ENCODE measurements at places on chromosomes 1 and 21.

DNA sequence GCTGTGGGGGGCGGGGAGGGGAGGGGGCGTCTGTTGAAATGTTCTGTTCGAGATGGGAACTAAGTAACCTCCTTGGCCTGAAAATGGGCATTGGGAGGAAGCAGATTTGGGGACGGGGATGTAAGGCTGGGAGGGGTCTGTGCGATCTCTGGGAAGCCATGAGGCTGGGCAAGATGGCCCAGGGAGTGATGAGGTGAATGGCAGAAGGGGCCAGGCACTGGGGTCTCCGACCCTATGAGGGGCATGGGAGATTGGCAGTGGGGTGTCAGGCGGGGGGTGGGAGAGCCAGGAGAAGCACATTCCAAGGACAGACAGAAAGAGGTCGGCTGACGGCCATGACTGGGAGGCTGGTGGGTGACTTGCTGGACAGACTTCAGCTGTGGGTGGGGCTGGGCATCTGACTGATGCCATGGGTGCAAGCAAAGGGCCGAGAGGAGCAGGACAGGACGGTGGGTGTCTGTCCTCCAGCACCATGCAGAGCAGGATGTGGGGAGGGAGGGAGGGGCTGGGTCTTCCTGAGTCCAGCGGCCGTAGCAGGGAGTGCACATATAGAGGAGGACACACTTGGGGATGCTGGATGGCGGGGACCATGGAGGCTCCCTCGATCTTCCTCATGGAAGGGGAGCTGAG lies 30.0 kb upstream of the COL18A1 start:
- DNase-seq = no peak

DNA sequence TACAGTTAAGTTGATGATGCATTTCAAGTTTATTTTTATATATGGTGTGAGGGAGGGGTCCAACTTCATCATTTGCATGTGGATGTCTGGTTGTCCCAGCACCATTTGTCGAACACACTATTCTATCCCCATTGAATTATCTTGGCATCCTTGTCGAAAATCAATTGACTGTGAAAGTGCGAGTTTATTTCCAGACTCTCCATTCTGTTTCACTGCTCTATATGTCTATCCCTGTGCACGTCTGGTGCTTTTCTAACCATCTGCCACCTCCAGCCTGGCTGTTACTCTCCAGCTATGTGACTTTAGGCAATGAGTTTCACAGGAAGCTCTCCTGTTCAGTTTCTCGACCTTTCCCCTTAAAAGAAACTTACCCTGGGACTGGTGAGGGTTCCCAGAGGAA lies 137.1 kb upstream of the KLHDC7A start:
- no peak for DNase-seq

- no peak for DNase-seq
Observed at GRCh38 chr1:207282058-207282457, 39.4 kb upstream of the CD55 start.

- DNase-seq = no peak
Observed at GRCh38 chr1:156709757-156710489, 4.5 kb upstream of the CRABP2 start.

DNA sequence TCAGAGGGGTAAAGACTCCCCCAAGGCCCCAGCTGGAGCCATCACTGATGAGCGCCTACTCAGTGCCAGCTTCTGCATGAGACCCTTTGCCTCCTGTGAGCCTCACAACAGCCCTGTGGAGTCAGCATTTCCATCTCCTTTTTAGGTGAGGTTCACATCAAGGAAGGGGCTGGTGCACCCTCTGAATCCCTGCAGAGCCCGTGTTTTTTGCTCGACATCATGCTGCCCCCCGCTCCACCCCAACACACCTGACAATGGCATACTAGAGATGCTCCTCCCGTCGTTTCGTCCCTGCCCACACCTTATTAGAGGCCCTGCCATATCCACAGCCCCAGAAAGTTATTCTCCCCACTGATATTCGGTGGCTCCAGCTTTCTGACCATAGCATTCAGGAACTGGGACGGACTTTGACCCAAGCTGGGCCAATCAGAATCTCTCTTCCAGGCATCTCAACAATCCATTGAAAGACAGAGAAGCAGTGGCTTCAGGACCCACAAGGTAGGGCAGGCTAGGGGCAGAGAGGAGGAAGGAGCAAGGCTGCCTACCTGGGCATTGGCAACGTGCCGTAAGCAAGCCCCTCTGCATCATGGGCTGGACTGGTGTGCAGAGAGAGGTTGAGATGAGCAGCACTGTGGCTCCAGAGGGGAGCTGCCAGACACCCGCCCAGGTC lies 32.7 kb downstream of the EPHA10 start:
- DNase-seq = no peak

- peak; percentile 74 for DNase-seq
Observed at GRCh38 chr1:88061492-88062177, 622.4 kb upstream of the PKN2 start.

DNA sequence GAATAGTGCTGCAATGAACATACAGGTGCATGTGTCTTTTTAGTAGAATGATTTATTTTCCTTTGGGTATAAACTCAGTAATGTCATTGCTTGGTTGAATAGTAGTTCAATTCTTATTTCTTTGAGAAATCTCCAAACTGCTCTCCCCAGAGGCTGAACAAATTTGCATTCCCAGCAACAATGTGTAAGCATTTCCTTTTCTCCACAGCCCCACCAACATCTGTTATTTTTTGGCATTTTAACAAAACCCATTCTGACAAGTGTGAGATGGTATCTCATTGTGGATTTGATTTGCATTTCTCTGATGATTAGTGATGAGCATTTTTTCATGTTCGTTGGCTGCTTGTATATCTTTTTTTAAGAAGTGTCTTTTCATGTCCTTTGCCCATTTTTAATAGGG lies 21.9 kb upstream of the EEIG2 start:
- DNase-seq = no peak

- DNase-seq = no peak
Observed at GRCh38 chr1:243287123-243287460, 31.3 kb downstream of the SDCCAG8 start.

DNA sequence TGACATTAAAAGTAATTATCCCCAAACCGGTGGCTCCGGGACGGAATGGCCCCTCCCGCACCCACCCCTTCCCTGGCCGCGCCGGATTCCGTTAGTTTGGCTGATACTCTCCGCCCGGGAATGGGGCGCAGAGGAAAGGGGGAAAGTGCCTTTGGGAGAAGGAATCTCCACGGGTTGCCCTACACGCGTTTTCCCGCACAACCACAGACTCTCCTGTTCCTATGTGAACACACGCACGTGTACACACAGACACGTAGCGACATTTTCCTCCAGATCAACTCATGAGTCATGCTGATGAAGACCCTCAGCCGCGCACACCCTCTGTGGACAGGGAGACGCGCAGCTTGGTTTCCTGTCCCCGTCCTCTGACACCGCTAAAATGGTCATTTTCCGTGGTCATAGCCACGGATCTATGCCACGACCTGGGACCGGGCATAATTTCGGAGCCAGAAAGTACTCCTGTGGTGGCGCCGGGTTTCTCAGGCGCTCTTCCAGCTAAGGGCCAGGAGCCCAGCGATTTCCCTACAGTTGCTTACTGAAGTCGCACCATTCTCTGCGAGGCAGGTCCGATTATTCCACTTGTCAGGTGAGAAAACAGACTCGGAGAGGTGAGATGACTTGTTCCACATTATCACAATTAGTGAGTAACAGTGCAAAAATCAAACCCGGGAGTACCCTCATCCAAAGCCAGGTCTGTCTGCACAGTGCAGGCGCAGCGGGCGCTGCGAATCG lies 4.0 kb upstream of the DMRTA2 start:
- DNase-seq = no peak

- no peak for DNase-seq
Observed at GRCh38 chr1:223211323-223211985, 68.4 kb upstream of the TLR5 start.

- peak; percentile 36 for DNase-seq
Observed at GRCh38 chr21:44875316-44875700, 1.8 kb upstream of the PTTG1IP start.

GRCh38 chr1:232306269-232306961 lies 323.5 kb downstream of the SIPA1L2 start:
- DNase-seq = no peak

DNA sequence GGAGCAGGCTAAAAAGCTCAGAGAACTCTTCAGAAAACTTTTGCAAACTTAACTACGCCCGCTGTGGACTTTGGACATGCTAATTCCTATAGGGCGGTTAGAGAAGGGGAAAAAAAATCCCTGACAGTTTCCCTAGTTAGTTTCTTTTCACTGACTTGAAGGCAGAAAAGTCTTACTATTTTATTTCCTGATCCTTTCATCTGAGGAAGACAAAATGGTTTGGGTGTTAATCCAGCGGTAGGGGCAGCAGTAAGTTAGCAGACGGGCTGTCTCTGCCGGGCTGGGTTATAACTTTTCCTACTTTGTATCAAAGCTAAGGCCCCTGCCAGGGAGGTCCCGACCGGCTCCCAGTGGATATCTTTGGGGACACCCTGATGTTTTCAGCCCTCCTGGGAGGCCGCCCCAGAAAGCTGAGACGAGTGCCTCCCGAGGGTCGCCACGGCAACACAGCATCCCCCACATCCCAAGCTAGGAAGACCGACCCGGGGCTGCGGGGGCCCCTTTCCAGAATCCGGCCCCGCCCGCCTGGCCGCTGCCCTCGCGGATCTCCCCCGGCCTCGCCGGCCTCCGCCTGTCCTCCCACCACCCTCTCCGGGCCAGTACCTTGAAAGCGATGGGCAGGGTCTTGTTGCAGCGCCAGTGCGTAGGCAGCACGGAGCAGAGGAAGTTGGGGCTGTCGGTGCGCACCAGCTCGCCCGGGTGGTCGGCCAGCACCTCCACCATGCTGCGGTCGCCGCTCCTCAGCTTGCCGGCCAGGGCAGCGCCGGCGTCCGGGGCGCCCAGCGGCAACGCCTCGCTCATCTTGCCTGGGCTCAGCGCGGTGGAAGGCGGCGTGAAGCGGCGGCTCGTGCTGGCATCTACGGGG lies 162.6 kb downstream of the RUNX1 start:
- DNase-seq = no peak

DNA sequence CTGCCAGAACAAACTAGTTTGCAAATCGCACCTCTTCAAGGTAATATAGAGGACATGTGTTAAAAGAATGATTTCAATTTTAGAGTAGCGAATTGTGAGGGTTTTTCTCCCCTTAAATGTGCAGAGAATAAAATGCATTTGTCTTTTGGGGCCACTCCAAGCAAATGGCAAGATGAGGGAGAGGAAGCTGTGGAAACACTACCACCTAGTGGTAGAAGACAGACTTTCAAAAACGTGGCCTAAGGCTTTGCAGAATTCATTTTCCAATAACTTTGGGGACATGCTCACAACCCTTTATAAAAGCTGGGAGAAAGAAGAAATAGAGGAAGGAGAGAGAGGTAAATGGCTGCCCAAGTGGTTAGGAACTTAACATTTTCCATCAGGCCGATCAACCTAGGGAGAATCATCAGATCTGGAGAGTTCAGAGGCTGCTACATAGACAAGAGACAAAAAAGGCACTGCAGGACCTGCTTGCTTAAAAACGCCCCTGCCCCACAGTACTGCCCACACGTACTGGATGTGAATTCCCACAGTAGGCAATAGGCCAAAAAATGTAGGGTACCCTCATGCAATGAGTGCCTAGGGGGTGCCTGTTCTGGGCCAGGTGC lies 15.7 kb upstream of the RCAN1 start:
- peak; percentile 78 for DNase-seq

DNA sequence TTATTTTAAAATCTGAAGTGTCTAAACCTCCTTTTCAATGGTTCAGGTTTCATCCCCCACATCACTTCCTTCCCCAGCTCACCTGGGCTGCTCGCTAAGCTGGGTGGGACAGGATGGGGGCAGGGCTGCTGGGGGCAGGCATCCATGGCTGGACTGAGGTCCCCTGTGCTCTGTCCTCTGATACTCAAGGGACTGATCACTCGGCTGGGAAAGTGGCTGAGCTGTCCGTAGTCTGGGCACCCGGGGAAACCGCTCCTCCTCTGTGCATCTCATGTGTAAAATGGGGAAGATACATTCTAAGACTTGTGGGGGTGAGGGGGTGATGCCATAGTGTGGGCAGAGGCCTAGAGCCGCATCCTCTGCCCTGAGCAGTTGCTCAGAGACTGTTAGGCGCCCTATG lies 411.2 kb downstream of the MATN1 start:
- no peak for DNase-seq

DNA sequence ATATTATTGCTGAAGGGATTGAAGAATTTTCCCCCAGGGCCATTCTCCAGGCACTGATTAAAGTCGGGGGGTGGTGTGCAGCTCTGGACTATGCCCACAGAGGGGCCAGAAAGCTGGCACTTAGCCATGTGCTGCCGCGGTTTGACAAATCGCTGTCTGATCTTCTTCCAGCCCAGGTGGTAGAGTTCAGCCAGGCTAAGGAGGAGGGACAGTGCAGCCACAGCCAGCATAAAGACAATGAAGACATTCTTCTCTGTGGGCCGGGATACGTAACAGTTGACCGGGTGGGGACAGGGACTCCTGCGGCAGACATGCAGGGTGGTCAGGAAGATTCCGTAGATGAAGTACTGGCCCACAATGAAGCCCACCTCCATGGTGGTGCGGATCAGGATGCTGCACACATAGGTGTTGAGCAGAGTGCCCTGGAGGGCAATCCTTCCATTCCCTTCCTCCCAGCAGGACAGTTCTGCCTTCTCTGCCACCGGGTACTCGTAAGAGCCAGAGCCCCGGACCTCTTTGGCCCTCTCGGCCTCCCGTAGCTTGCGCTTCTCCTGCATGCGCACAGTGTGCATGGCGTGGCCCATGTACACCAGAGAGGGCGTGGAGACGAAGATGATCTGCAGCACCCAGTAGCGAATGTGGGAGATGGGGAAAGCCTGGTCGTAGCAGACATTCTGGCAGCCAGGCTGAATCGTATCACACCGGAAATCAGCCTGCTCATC lies 1.9 kb downstream of the GJA5 start:
- DNase-seq = no peak

DNA sequence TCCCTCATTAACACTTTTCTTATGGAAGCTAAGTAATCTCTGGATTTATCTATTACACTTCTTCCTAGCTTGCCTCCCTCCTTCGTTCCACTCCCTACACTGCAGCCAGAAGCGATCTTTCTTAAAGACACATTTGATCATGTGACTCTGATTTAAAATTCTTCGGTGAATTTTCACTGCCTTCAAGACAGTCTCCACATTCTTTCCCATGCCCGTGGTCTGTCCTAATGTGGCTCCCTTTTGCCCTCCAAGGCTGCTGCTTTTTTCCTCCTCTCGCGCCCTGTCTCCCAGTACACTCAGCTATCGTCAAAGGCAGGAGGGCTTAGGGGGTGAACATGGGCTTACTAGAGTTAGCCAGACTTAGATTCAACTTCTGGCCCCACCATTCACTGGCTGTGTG lies 64.4 kb downstream of the SDCCAG8 start:
- DNase-seq = no peak

- no peak for DNase-seq
Observed at GRCh38 chr1:89540406-89540970, 15.9 kb downstream of the LRRC8B start.

GRCh38 chr1:43844114-43844513 lies 89.5 kb upstream of the ARTN start:
- DNase-seq = no peak

Measured in NAMALWA (cell line).